HCEC 1CT (cell line): ENCODE measurements at places on chromosomes 16 and 17.
A peak's percentile ranks its signal among the peaks of the same experiment; 100 is the strongest.

GRCh38 chr16:324451-325334, 27.8 kb downstream of the AXIN1 start:
- DNase-seq: no peak

DNA sequence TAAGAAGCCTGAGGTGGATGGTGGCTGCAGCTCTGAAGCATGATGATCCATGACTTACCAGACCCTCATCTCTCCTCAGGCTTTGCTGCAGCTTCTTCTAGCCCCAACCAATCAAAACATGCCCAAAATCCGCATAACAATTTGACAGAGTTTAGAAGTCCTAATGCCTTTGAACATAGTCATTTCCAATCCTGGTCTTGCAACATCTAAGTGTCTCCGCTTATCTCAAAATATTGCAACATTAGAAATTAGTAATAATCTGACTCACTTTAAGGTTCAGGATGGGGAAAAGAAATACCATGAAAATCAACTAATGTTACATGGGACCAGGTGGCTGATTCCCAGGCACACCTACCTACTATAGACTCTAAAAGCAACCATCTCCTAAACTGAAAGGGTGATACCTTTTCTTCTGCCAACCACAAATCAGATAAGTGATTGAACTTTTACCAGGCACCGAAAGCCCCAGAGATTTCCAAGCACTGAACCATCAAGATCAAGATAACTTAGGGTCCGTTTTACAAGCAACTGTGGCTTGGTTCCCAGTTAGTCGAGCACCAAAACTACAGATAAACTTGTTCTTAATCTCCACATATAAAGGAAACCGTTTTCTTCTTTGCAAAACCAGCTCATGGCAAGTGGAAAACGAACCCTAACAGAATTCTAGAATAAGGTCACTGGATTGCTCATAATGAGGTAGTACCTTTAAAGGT, 14.0 kb downstream of the ERN1 start:
- DNase-seq: peak; percentile 91

GRCh38 chr16:76970087-76970744, 220.8 kb upstream of the MON1B start:
- DNase-seq: no peak

DNA sequence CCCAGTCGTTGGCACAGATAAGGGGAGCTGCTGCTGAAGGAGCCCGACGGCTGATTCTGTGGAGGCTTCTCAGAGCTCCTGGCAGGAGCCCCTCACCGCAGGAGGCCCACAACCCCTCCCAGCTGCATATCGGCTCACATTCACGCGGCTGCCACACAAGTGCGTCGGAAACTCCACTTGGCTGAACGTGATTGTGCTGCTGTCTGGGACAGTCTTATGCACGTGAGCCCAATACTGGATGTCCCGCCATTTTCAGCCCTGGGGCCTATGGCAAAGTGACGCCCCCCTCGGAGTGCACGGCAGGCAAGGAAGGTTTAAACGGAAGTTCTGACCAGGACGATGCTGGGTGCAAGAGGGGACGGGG, 8.7 kb upstream of the PITPNA start:
- DNase-seq: no peak

- no peak for DNase-seq
Observed at GRCh38 chr17:18190628-18191235, 7.1 kb downstream of the ALKBH5 start.

- DNase-seq: no peak
Observed at GRCh38 chr17:37713624-37714023, 31.2 kb downstream of the HNF1B start.

DNA sequence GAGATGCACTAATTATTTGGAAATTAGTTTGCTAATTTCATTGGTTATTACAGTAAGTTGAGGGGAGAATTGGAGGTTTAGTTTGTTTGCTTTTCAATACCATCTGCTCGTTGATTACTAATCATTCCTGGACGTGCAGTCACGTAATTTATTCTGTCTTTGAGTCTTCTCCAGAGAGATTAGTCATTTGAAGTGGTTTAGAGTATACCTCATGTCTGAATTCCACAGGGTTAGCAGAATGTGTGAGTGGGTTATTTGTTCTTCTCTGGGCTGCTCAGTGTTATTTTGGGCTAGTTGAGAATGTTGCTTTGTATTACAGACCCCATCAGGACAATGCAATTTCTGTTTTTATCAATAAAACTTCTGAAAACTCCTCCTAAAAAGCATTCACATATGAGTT, 265.0 kb downstream of the RBFOX1 start:
- no peak for DNase-seq

- no peak for DNase-seq
Observed at GRCh38 chr17:9813166-9813565, 8.7 kb downstream of the GSG1L2 start.

- DNase-seq: no peak
Observed at GRCh38 chr16:69871708-69872107, 79.4 kb upstream of the CLEC18A start.

DNA sequence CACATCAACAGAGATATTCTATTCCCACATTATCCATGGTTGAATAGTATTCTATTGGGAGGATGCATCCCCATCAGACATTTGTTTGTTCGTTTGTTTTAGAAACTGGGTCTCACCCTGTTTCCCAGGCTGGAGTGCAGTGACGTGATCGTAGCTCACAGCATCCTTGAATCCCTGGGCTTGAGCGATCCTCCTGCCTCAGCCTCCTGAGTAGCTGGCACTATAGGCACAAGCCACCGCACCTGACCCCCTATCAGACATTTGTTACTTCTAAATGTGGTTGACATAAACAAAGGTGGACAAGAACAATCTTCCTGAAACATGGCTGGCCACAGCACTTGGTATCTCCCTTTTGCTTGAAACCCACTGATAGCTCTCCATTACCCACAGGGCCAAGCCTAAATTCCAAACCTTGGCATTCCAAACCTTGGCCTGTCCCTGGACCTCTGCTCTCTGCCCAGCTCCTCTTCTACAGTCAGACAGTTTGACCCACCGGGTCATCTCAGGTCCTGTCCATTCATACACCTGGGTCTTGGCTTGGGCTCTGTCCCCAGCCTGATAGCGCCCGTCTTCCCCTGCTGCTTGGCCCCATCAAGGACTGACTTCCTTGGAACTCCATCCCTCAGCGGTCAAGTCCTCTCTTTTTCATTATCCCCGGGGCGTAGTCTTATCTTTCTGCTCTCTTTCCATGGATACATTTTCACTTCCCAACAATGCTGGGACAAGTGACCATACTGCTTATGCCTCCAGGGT, 1.5 kb upstream of the PRR29 start:
- DNase-seq: no peak

- DNase-seq: no peak
Observed at GRCh38 chr16:67736858-67737257, 17.7 kb upstream of the GFOD2 start.

GRCh38 chr17:67461228-67461780, 84.2 kb downstream of the PITPNC1 start:
- DNase-seq: no peak

DNA sequence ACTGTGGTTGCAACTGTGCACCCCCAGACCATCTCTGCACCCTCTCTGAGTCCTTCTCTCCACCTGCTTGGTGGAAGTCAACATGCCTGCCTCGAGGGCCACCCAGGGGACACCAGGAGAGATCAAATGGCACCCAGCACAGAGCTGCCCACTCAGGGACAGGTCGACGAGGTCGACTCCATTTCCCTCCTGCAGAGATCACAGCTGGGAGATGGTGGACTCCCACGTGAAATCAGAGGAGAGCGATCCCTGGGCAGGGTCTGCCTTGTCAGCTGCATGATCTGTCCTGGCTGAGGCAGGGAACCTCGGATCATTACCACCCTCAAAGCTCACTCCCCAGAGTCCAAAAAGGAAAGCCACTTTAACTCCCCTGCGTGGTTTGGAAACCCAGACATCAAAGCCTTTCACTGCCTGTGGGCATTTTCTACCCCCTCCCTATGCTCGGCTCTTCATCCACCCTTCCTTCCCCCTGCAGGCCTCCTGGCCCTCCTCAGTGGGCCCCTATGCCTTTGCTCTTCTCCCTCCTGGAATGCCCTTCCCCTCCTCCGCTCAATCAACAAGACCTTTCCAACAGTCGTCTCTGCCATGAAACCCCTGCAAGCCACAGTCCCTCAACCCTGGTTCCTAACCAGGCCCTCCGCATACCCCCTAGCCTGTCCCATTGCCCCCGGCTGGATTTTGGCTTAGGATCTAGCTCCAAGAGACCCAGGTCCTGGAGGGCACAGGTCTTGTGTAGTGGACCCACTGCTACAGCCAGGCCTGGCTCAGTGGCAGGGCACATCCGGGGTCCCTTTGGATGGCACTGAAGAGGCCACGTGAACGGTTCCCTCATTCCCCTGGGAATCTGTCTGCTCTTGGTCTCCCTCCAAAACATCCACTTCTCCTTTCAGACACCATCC, 103.8 kb upstream of the RPL38 start:
- DNase-seq: no peak
